ENCODE measurements at places on chromosomes 12 and 14.

- no peak for DNase-seq
These were observed 3.6 kb upstream of the TNFRSF1A start for GRCh38 chr12:6345319-6346091.

DNA sequence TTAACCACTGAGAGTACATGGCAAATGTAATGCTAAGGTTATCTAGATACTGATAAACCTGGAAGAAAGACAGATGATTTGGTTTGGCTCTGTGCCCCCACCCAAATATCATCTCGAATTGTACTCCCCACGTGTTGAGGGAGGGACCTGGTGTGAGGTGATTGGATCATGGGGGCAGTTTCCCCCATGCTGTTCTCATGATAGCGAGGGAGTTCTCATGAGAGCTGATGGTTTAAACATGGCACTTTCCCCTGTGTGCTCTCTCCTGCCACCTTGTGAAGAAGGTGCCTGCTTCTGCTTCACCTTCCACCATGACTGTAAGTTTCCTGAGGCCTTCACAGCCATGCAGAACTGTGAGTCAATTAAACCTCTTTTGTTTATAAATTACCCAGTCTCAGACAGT, 14.2 kb downstream of the NOXRED1 start:
- DNase-seq = no peak

DNA sequence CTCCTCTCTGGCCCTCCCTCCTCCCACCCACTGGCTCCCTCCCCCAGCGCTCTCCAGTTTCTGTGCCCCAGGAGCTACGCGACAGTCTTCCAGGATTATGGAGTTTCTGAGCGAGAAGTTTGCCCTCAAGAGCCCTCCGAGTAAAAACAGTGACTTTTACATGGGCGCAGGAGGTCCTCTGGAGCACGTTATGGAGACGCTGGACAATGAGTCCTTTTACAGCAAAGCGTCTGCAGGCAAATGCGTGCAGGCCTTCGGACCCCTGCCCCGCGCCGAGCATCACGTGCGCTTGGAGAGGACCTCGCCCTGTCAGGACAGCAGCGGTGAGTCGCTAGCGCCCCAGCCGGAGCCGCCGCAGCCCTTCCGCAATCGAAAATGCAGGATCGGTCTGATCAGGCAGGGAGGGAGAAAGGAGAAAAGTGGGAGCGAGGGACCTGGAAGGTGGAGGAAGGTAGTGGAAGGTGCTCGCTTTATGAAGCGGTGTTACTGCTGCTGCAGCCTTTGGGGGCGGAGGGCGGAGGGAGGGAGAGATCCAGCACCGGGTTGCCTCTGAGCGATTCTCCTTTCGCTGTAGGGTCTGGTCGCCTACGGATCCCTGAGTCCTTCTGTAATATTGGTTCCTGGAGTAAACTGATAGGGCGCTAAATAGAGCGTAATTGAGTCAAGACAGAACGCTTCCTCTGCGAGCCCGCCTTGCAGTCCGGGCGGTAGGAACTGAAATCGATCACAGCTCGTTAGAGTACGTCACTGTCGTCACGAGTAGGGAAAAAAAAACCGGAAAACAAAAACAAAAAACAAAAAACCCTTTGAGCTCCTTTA, at the start of gene ALX1:
Gene ALX1, plus strand, starts transcription at position 56 of the 819 bp plus-strand sequence. Its CDS starts 42 bp downstream, at position 98.
- DNase-seq = peak; percentile 92

DNA sequence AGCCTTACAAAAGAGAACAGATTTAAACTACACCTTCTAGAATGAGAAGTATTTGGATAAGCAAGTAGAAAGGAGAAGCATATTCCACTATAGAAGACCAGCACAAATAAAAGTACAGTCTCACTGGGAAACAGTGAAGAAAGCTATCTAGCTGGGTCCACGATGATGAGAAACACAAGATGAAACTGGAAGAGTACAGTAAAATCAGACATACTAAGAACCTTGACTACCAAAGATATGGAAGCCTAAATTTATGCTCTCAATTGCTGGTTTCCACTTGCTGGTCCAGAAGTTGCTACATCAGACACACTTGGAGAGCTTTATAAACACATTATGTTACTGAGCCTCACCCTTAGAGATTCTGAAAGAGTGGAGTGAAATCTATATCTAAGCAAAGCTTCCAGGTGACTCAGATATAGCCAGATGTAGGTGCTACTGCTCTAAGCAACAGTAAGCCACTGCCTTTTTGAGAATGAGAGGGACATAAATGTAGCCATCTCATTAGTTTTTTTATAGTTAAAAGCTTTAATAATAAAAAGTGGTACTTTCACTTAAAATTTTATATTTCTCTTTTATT, 96.3 kb upstream of the BBS10 start:
- no peak for DNase-seq

GRCh38 chr12:45615268-45615667, 114.2 kb upstream of the ARID2 start:
- DNase-seq = no peak

DNA sequence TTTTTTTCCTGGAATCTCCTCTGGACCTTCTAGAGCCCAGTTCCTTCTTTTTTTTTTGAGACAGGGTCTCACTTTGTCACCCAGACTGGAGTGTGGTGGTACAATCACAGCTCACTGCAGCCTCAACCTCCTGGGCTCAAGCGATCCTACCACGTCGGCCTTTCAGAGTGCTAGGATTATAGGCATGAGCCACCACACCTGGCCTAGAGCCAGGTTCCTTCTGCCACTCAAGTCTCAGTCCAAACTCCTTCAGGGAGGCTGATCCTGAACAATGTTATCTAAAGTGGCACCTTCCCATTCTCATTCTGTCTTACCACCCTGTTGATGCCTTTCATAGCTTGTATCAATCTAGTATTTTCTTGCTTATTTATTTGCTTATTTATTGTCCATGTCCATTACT, 22.3 kb upstream of the ELK3 start:
- DNase-seq = no peak

DNA sequence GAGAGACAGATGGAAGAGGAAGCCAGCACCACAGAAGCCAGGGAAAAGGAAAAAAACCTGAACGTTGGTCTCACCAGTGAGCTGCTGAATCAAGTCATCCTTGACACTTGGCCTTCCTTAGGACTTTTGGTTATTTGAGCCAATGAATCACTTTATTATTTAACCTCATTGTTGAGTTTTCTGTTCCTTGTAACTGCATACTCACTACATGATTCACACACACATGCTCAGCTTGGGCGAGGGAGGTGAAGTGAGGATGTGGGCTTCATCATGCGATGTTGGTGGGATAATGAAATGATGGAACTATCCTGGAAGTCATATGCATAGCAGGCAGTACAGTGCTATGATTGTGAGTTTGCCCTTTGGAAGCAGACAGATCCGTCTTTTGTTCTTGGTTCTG, 40.6 kb upstream of the RPH3A start:
- no peak for DNase-seq

DNA sequence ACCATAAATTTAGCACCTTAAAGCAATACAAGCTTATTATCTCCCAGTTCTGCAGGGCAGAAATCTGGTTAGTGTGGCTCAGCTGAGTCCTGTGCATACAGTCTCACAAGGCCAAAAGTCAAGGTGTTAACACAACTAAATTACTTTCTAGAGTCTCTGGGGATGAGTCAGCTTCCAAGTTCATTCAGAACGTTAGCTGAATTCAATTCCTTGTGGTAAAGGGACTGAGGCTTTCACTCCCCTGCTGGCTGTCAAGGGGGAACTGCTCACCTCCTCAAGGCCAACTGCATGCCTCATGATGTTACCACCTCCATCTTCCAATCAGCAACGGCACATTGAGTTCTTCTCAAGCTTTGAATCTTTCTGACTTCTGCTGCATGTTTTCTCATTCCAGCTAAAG, 27.6 kb downstream of the EML5 start:
- DNase-seq = no peak

- no peak for DNase-seq
These were observed 118.8 kb upstream of the DIO3 start for GRCh38 chr14:101442451-101442850.

DNA sequence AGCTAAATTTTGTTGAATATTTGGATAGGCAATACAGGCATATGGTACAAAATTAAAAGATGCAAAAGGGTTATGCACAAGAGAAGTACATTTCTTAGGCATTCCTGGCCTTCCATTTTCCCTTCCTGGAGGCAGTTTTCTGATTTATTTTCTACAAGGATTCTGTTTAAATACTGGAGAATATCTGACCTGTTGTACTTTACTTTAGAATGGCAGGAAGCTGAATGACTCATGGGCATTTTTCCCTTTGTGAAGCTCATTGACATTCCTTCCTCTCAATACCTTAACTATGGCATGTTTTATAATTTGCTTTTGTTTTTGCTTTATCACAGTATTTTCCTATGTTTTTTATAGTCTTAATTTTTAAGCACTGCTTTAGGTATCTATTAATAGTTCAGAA, 62.7 kb downstream of the RCOR1 start:
- no peak for DNase-seq

DNA sequence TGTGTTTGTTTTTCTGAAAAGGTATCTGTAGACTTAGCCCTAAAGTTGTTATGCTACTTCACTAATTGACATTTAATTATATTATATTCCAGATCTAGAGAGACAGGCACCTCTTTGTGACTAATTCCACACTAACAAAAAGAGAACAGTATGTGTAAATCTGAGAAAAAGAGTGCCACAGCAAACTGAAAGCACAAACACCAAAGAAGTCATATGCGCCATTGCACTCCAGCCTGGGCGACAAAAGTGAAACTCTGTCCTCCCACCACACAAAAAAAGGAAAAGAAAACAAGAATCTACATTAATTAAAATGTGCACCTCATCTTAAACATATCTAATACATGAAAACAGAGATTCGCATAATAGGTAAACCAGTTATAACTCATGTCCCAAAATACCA, 4.4 kb upstream of the CSRNP2 start:
- no peak for DNase-seq

Measured in ecto neural progenitor cell (in vitro differentiated cells).